ENCODE measurements at places on chromosomes 3 and 15. TPM values are rescaled to one million over a fixed set of nuclear protein-coding genes. Genes with fewer than 3 reads are reported as not detected.

CHRNA3 gene
- total RNA-seq: not detected

MED12L gene
- total RNA-seq: 0.28 TPM

EFCAB12 gene
- total RNA-seq: under 0.01 TPM

RUVBL1 gene
- 83.3 TPM for total RNA-seq

GOLGA8T gene
- not detected for total RNA-seq

TMCC1 gene
- total RNA-seq: 7.2 TPM

ITPKA gene
- total RNA-seq: 1.4 TPM

CHRNA5 gene
- 1.4 TPM for total RNA-seq

FOXL2 gene
- not detected for total RNA-seq

RIOX2 gene
- total RNA-seq: 26.7 TPM

PIK3R4 gene
- total RNA-seq: 24.7 TPM

- peak; percentile 78 for DNase-seq
Measured at GRCh38 chr3:195905970-195906864, 2.1 kb downstream of the TNK2 start.

DNA sequence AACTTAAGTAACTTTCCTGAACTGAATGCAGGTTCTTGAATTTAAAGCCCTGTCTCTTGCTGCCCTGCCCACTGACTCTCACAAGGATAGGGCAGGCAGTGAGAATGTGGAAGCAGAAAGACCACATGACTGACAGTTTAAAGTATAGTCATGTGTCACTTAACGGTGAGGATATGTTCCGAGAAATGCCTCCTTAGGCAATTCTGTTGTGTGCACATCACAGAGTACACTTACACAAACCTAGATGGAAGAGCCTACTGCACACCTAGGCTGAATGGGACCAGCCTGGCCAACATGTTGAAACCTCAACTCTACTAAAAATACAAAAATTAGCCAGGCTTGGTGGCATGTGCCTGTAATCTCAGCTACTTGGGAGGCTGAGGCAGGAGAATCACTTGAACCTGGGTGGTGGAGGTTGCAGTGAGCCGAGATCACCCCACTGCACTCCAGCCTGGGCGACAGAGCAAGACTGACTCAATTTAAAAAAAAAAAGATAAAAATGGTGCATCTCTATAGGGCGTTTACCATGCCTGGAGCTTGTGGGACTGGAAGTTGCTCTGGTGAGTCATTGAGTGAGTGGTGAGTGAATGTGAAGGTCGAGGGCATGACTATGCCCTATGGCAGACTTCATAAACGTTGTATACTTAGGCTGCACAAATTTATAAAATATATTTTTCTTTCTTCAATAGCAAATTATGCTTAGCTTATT lies 18.9 kb upstream of the COPG1 start:
- peak; percentile 90 for DNase-seq

- peak; percentile 26 for DNase-seq
Measured at GRCh38 chr3:57179580-57180410, 14.6 kb upstream of the IL17RD start.

DNA sequence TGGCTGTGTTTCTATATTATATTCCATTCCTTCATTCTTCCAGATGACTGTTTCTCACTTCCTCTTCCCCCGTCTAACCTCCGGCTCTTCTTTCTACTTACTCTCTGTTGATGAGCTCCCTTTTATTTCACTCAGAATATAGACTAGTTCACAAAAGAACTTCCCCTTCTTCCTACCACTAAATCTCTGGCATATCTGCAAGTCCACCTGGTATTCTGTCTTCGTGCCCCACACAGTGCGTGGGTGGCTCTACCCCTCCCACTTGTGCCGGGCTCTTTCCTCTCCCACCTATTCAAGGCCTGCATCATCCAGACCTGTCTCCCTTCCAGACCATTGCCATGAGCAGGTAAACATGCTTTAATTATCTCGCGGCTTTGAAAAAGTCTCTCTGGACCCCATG lies 73.0 kb downstream of the SCN10A start:
- DNase-seq: no peak

GRCh38 chr15:64842096-64842939 lies 603 bp downstream of the PLEKHO2 start:
- DNase-seq: peak; percentile 24

GRCh38 chr3:105752791-105753415 lies 115.9 kb downstream of the CBLB start:
- DNase-seq: no peak

- DNase-seq: no peak
Measured at GRCh38 chr3:135691240-135691639, 274.3 kb upstream of the PPP2R3A start.

- DNase-seq: peak; percentile 61
Measured at GRCh38 chr3:188656196-188656982, 502.4 kb downstream of the LPP start.

DNA sequence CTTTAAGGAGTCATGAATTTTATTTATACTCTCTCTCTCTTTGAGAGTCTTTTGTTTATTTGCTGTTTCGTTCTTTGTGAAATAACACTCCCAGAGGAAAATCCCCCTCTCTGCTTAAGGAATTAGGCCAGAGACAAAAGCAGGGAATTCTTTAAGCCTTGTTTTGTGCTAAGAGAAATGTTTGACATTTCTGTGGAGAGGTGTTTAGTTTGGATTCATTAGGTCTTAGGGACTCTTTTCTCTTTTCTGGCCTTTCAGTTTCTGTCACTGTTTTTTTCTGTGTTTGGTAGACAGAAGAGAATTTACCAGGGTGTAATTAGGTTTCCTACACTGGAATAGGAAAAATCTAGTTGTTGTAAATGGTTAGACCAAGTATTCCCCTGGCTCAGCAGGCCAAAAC lies 241.8 kb upstream of the NR2F2 start:
- peak; percentile 37 for DNase-seq

- DNase-seq: peak; percentile 4
Measured at GRCh38 chr15:96416934-96417759, 86.6 kb downstream of the NR2F2 start.

DNA sequence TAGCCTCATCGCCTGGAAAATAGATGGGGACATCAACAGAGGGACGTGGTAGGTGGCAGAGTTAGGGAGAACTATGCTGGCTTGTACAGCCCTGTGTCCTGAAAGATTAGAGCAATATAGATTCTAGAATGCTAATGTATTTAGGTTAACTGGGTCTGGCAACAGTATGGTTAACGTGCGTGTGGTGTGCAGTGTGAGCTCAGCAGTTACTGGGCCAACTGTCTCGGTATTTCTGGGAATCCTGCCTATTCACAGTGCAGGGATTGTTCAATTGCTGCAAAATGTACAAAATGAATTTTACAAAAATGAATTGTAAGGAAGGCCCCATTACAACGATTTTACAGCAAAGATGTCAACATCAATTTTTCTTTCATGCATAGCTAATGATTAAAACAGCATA lies 20.6 kb downstream of the MEIS2 start:
- peak; percentile 84 for DNase-seq

- no peak for DNase-seq
Measured at GRCh38 chr3:78668302-78668701, 1099.5 kb downstream of the ROBO1 start.

GRCh38 chr3:10004960-10005564 lies 18.4 kb upstream of the EMC3 start:
- no peak for DNase-seq

DNA sequence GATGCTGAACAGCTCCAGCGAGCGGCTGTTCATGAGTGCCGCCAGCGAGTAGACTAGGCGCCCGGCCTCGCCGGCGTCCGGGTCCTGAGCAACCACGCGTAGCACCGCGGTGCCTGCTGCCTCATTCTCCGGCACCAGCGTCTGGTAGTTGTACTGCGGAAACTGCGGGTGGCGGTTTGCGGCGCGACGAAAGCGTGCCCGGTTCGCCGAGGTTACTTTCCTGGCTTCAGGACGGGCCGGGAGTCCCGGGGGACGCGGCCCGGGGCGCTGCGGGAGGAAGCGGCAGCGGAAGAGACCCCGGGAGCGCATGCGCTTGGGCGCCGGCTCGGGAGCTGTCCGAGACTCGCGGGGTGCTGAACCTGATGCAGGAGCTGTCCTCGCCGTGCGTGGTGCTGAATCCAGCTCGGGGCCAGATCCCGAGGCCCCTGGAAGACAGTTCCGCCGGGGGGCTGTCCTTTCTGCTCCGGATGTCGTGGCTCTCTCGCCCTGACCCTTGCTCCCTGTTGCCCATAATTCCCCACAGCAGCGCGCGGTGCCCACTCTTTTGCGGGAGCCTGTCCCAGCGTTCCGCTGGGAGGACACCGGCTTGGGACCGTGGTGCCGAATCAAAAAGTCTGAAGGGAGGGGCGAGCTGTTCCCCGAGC lies 1.1 kb downstream of the CELSR3 start:
- DNase-seq: peak; percentile 41

DNA sequence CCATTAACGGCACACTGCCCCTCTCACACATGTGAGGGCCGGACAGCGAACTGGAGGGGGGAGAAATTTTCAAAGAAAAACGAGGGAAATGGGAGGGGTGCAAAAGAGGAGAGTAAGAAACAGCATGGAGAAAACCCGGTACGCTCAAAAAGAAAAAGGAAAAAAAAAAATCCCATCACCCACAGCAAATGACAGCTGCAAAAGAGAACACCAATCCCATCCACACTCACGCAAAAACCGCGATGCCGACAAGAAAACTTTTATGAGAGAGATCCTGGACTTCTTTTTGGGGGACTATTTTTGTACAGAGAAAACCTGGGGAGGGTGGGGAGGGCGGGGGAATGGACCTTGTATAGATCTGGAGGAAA lies 1.5 kb downstream of the SOX2 start:
- no peak for DNase-seq

DNA sequence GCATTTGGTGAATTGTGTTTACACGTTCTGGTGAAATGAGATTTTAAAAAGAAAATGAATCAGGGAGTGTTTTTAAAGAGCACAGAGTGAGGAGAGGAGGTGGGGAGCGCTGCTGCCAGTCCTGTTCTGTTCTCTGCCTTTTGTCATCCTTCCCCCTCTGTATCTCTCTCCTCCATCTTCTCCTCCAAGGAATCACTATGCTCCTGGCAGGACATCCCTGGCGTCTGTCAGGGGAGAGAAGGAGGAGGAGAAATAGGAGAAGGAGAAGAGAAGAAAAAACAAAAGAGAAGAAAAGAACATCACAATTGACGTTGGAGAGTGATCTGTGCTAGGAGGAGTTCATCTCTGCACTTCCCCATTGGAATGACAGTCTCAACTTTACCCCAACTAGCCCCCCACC lies 627.6 kb upstream of the TBL1XR1 start:
- no peak for DNase-seq

DNA sequence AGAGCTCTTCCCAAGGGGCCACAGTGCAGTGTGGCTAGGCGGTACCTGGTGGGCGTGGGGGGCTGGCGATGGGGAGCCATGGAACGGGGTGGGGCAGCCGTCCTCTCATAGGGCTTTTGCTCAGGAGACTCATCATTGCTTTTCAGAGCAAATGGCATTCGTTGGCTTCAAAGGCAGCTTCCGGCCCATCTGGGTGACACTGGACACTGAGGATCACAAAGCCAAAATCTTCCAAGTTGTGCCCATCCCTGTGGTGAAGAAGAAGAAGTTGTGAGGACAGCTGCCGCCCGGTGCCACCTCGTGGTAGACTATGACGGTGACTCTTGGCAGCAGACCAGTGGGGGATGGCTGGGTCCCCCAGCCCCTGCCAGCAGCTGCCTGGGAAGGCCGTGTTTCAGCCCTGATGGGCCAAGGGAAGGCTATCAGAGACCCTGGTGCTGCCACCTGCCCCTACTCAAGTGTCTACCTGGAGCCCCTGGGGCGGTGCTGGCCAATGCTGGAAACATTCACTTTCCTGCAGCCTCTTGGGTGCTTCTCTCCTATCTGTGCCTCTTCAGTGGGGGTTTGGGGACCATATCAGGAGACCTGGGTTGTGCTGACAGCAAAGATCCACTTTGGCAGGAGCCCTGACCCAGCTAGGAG lies 40.8 kb downstream of the MESD start:
- no peak for DNase-seq

DNA sequence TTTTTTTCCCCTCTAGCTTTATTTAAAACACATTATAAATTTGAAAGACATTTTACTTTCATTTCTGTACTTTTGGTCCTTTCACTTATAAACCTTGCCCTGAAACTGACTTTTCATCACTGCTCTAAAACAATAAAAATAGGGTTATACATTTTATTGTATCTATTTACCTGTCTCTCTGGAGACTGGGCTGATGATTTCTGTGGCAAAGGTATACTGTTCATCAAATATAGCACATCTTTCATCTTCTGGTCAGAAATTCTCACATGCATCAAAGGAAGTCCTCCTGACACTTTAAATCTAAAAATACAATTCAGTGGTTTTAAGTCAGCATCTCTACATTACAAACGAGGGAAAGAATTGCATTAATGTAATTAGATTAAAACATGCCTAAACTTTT lies 86.1 kb downstream of the VPS13C start:
- no peak for DNase-seq

- DNase-seq: no peak
Measured at GRCh38 chr3:58666683-58667082, at the start of gene FAM3D. Gene FAM3D, minus strand, starts transcription at chr3:58666774. Its CDS starts 11,211 bp downstream, at chr3:58655563.

DNA sequence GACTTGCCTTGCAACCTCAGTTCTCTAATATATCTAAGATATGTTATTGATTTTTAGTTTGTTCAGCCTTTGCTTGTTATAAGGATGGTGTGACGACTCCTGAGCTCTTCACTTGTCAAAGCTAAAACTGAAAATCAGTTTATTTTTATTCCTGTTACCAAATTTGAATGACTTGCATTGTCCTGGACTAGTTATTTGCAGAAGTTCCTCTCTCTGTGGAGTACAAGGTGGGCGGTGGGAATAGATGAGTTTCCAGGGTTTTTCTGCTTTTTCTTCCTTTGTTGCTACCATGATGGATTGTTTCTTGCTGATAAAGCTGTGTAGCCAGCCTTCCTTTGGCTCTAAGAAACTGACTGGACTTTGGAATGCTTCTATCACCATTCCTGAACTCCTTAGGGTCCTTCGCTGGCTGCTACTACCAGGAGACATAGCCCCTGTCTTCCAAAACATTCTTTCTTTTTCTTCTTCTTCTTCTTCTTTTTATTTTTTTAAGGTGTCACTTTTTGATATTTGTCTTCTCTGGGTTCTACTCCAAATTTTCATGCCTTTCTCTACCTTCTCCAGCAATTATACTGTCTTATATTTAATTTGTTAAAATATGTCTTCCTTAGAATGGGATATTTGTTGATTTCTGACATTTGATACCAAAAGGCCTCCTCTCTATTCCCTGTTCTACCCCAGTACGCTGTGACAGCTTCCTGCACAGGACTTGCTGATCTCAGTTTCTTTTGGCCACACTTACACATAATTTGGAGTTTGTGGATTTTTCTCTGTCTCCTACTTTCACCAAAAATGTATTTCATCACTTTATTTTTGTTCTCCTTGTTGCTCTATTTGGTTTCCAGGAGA lies 145.1 kb upstream of the THRB start:
- no peak for DNase-seq

- DNase-seq: peak; percentile 74
Measured at GRCh38 chr15:82849556-82850512, 40.4 kb downstream of the WHAMM start.
